ENCODE measurements at places on chromosomes 5 and 9.

- no peak for DNase-seq
Measured at GRCh38 chr9:16344343-16344742, 526.1 kb downstream of the BNC2 start.

GRCh38 chr5:61280205-61280604, 51.9 kb upstream of the ZSWIM6 start:
- DNase-seq, result no peak

DNA sequence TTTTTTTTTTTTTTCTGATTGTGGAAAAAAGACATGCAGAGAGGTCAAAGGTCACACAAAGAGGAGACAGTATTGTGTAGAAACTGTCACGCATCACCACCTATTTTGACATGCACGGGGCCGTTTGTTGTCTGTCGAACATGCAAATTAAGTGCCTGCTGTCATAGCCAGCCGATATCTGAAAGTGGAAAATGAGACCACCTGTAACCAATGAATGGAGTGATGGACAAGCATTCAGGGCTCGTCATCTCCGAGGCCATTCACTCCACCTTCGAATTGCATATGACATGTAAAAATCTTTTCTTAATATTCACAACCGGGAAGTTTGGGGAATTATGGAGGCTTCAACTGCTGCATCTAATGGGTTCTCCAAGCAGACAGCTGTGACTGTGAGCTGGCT, 512.2 kb upstream of the ADAMTS16 start:
- no peak for DNase-seq

GRCh38 chr5:124102486-124102885, 590.5 kb downstream of the CSNK1G3 start:
- DNase-seq, result no peak

GRCh38 chr9:117231012-117231411, 183.8 kb downstream of the ASTN2 start:
- no peak for DNase-seq

DNA sequence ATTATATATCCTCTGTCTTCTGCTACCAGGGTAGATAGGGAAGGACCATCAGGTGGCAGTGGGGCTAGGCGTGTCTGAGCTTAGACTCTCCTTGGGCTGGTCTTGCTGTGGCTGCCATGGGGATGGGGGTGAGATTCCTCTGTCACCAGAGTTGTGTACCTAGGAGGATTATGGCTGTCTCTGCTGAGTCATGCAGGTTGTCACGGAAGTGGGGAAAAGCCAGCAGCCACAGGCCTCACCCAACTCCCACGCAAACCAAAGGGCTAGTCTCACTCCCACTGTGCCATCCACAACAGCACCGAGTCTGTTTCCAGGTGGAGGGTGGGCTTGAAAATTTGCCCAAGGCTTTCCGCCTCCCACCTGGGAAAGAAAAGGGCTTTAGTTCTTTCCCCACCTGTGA, 476.1 kb downstream of the CYLC2 start:
- DNase-seq, result no peak

DNA sequence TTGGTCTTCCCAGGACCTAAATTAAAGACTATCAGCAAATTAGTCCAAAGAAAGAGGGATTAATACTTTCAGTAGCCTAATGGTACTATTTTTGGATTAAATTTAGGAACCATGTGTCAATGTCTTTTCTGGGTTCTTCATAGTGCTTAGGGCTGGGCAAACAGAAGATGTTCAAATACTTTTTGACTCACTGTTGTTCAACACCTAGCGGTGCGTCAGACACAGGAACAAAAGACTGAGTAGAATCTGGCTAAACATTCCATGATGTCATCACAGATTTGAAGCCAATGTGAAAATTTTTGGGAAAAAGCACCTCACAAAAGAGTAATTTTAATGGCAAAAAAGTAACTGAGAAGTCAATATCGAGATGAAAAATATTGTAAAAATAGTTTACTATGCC, 544.4 kb downstream of the EFNA5 start:
- DNase-seq, result no peak

- DNase-seq, result no peak
Measured at GRCh38 chr5:114948986-114949621, 220.6 kb downstream of the TRIM36 start.

GRCh38 chr5:135072387-135073281, 38.6 kb upstream of the PITX1 start:
- DNase-seq, result no peak

DNA sequence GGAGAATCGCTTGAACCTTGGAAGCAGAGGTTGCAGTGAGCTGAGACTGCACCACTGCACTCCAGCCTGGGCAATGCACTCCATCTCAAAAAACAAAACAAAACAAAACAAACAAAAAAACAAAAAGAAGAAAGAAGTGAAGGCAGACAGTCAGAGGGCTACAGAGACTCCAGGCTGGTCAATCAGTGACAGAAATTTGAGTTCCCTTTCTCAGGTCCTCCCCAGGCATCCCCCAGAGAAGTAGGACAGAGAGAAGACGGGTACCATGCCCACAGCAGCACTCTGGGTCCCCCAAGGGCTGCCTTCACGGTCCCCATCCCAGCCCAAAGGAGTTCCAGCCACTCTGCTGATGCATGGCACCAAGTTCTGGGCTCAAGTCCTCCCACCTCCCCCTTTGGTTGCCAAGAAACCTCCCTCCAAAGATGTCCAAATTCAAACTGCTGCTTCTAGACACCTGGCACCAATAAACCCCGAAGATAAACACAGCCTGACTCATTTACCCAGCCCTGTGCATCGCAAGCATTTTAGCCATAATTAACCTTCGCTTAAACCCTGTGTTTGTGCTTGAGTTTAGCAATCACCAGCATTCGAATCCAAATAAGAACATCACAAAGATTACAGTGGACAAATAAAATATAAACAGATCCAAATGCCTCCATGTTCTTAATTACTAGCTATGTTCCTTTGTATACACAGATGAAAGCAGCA, 24.0 kb downstream of the SEMA4D start:
- DNase-seq, result no peak

GRCh38 chr9:119289740-119290433, 79.3 kb downstream of the BRINP1 start:
- DNase-seq, result no peak

- no peak for DNase-seq
Measured at GRCh38 chr5:93406971-93407401, 174.0 kb downstream of the NR2F1-AS1 start.

DNA sequence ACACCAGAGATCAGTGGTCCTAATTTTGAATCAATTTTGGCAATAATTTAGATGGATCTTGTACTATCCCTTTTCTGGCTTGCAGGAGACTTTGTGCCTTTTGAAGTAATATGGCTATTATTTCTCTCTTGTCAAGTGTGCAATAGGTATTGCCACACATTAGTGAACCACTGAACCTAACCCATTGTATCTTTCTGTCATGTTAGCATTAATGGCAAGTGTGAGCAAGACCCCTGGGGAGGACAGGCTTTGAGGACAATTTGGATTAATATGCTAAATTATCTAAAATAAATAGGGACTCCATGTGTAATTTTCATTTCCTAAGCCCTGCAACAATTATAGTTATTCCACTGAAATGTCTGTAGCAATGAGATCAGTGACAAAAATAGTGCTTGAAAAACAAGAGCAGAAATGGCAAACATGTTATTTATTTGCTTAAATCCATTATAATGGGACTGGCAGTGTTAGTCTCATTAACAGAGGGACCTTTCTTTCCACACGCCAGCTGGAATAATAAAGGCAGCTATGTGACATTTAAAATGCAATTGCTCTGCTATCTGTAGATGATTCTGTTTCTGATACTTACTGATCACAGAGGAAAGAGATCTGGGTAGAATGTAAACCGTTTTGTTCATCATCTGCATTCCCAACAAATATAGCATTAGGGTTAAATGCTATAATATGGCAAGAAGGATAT, 753.3 kb upstream of the ZNF608 start:
- no peak for DNase-seq

Measured in cortex of kidney (tissue), 1 donor.